Smooth muscle cell of bladder (primary cell): ENCODE measurements at places on chromosomes 1 and 21. TPM values are rescaled to one million over a fixed set of nuclear protein-coding genes. Genes with fewer than 3 reads are reported as not detected.

Gene KCNA2
- under 0.01 TPM in 1 of 2 replicates, not detected in the other for total RNA-seq

Gene KRTAP10-12
- total RNA-seq: not detected in 2 replicates

Gene COL8A2
- 2.0 and 4.5 TPM in 2 replicates for total RNA-seq

Gene DRAXIN
- total RNA-seq: not detected in 2 replicates

Gene GPR37L1
- total RNA-seq: under 0.01 TPM in 1 of 2 replicates, not detected in the other

Gene FCGR2B
- total RNA-seq: not detected in 2 replicates

Gene SERPINC1
- total RNA-seq: not detected in 2 replicates

Gene ZNF683
- not detected in 2 replicates for total RNA-seq

Gene SEC22B
- total RNA-seq: 77.7 and 87.5 TPM in 2 replicates

Gene KRTAP19-3
- total RNA-seq: not detected in 2 replicates

Gene ERO1B
- 2.3 and 3.5 TPM in 2 replicates for total RNA-seq

Gene TAF1A
- 9.0 and 10.5 TPM in 2 replicates for total RNA-seq

Gene NPR1
- 0.57 and 1.5 TPM in 2 replicates for total RNA-seq

Gene PLCH2
- total RNA-seq: 0.09 and 0.14 TPM in 2 replicates

Gene FDPS
- 357 and 395 TPM in 2 replicates for total RNA-seq

Gene HPDL
- 0.14 and 0.74 TPM in 2 replicates for total RNA-seq

Gene ADAM30
- not detected in 2 replicates for total RNA-seq
